ENCODE measurements at places on chromosomes 7 and 10.

DNA sequence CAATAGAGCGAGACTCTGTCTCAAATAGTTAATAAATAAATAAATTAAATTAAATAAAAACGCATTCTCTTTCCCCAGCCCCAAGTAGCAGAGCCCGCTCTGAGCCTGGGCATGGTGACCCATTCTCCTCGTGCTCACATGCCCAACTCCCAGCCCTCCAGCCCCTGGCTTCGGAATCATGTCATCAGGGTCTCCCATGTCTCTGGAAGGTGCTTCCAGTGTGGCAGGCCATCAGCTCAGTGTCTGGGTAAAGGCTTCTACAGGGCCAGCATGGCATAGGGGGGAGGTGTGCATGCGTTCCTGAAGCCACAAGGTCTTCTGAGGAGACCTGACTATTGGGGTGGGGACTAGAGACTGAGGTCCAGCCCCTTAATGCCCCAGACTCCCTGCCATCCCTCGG lies 72.8 kb downstream of the ALOX5 start:
- no peak for DNase-seq

GRCh38 chr7:7959979-7960670 lies 8.5 kb upstream of the GLCCI1 start:
- DNase-seq = no peak

GRCh38 chr10:2478656-2479055 lies 588.7 kb upstream of the PFKP start:
- no peak for DNase-seq

GRCh38 chr10:126732308-126732707 lies 61.8 kb upstream of the C10orf90 start:
- DNase-seq = no peak

DNA sequence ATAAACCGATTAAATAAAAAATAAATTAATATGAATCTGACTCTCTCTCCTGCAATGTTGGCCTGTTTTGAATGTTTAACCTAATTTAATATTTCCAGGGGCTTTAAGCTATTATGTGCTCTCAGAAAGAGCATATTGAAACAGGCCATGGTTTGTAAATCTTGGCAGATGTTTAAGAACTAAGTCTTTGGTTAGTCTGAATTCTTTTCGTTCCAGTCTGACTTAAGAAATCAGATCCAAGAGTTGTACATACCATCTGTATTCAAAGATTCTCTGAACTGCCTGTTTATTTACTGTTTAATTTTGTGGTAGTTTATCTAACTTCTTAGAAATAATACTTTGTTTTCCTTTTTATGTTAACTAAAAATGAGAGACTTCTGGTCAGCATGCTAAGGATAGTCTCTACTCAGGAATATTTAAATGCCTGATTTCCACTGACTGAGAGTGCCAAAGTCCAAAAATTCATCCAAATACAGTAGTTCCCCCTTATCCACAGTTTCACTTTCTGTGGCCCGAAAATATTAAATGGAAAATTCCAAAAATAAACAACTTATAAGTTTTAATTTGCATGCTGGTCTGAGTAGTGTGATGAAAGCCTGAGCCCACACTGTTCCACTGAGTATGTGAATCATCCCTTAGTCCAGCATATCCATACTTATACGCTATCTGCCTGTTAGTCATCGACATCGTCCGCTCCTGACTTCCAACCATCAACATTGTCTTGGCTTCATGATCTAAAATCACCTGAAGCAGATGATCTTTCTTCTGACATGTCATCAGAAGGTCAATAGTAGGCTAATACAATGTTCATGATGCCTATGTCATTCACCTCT lies 238.1 kb upstream of the CSTF2T start:
- DNase-seq = no peak

GRCh38 chr10:112115781-112116385 lies 67.7 kb downstream of the GPAM start:
- peak; percentile 39 for DNase-seq

DNA sequence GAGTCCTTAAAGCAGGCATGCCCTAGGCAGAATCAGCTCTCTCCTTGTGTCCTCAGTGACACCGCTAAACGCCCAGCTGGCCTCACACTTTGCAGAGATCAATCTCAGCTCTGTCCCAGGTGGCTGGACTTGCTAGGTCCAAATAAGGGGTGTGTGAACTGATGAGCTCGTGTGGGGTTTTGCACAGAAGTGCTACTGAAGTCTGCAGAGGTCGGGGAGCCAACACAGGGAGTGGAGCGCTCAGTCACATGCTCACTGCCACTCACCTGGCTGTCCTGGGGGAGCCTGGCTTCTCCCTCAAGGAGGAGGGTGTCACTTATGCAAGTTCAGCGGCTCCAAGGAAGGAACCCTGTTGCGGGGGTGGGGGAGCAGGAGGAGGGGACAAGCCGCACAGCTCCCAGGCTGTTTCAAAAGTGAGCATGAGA lies 2.0 kb downstream of the ELN start:
- no peak for DNase-seq

- DNase-seq = no peak
Measured at GRCh38 chr7:158749396-158749795, 44.8 kb upstream of the NCAPG2 start.

GRCh38 chr10:120929166-120929565 lies 78.0 kb downstream of the WDR11 start:
- no peak for DNase-seq

- DNase-seq = no peak
Measured at GRCh38 chr7:18590744-18591340, 95.3 kb downstream of the HDAC9 start.

- DNase-seq = peak; percentile 31
Measured at GRCh38 chr10:117137031-117137910, 799 bp downstream of the VAX1 start.

DNA sequence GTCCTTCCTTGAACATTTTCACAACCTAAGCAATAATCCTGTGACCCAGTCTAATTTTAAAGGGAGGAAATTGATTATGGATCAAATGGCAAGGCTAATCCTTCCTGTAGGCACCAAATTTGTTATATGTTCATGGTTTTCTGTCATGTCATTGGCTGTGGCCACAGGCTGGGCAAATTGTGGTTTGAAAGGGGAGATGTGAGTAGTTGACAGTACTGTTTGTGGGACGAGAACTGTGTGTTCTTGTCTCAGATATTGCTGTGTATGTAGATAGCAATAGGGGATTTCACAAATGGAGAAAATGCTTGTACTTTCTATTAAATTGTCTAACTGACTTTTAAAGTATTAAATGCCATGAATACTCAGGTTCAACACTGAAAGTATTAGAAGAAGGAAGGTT lies 8.1 kb upstream of the PRKG1 start:
- DNase-seq = no peak

- DNase-seq = no peak
Measured at GRCh38 chr7:44195889-44196288, 4.9 kb upstream of the YKT6 start.

- no peak for DNase-seq
Measured at GRCh38 chr7:155467846-155468784, 10.2 kb downstream of the EN2 start.

- no peak for DNase-seq
Measured at GRCh38 chr10:112213098-112213823, 29.7 kb upstream of the GPAM start.

GRCh38 chr10:13049774-13050420 lies 48.4 kb upstream of the CCDC3 start:
- no peak for DNase-seq

DNA sequence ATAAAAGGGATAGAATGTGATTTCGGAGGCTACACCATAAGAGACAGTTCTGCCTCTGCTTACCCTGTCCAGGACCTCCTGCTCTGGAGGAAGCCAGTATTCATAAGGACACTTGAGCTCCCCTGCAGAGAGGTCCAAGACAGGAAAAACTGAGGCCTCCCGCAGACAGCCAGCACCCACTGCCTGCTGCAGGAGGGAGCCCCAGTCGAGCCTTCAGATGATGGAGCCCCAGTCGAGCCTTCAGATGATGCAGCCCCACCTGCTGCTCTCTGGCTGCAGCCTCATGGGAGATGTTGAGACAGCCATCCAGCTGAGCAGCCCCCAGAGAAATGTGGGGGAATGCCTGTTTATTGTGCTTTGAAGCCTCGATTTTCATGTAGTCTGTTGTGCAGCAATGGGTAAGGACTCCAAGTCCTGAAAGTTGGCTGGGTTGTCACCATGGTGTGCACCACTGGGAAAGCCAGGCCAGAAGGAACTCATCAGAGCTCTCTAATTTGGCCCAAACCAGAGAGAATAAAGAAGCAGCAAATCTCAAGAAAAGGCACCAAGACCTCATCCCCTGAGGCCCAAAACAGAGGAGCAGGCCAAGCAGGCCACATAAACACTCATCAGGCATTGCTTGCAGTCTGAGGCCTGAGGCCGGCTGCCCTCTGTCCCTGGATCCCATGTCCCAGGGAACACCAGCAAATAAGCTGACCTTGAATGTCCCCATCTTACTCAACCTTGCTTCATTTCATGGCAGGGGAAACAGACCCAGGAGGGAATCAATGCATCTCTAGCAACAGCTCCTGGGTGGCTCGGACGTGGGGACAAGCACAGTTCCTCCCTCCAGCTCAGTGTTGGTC lies 30.9 kb downstream of the CALML5 start:
- no peak for DNase-seq

- no peak for DNase-seq
Measured at GRCh38 chr7:28378574-28379149, 33.7 kb upstream of the CREB5 start.

DNA sequence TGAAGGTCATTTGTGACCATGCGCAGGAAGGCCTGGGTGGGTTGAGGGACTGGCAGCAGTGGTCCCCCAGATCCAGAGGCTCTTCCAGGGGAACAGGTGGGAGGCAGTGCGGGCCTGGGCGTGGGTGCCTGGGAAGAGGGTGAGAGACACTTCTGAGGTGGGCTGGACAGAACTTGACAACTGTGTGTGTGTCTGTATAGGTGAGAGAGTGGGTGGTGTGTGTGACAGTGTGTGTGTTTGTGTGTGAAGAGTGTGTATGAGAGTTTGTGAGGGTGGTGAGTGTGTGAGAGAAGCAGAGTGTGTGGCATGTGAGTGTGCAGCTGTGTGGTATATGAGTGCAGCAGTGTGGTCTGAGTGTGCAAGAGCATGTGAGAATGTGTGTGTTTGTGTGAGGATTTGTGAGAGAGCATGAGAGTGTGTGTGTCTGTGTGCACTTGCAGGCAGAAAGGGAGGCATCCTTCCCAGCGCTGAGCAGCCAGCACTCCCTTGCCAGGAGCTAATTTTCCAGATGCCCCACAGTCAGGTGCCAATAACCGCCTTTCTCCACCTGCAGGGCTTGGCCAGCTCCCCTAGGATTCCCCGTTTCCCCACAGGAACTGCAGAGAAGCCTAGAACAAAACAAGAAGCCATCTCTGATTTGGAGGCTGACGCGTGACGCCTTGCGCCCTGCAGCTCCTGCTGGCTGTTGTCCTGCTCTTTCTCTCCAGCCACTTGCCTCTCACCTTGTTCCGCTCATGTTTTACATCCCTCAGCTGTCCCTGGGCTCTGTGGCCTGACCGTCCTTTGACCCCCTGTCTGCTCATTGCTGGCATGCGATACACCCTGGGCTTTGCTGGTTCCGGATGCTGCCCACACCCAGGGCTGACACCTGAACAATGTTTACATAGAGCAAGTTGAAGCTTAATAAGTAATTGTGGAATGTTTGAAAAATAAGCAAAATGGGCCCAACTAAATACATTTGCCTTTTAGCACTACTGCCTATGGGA lies 88.0 kb downstream of the TMEM178B start:
- no peak for DNase-seq

GRCh38 chr10:59181668-59182067 lies 5.2 kb downstream of the PHYHIPL start:
- DNase-seq = no peak

GRCh38 chr10:20870834-20871233 lies 26.3 kb downstream of the NEBL start:
- DNase-seq = no peak

GRCh38 chr7:25976630-25977029 lies 175.4 kb upstream of the NFE2L3 start:
- no peak for DNase-seq

DNA sequence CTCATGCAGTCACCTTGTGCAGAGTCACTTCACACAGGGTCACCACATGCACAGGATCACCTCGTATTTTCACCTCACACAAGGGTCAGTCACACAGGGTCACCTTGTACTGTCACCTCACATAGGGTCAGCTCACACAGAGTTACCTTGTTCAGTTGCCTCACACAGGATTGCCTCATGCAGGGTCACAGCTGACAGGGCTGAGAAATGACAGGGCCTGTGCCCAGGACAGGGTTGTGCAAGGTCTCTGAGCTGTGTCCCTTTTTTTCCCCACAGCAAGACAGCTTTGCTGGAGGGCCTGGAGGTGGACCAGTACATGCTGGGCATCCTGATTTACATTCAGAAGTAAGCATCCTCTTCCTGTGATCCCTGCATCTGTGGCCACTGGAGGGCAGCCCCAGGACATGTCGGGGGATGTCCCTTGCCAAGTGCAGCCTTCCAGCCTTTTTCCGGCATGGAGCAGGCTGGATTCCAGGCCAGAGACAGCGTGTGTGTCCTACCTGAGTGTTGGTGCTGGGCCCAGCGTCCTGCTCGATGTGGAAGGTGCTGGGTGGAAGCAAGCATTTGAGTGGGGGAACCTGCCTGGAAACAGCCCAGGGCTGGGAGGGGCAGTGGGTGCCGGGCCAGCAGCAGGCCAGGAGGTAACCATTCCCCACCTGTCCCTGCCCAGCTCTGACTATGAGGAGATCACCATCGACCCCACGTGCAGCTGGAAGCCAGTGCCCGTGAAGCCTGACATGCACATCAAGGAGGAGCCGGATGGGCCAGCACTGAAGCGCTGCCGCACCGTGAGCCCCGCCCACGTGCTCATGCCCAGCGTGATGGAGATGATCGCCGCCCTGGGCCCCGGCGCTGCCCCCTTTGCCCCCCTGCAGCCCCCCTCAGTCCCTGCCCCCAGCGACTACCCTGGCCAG lies 16.3 kb downstream of the ZMIZ2 start:
- no peak for DNase-seq

DNA sequence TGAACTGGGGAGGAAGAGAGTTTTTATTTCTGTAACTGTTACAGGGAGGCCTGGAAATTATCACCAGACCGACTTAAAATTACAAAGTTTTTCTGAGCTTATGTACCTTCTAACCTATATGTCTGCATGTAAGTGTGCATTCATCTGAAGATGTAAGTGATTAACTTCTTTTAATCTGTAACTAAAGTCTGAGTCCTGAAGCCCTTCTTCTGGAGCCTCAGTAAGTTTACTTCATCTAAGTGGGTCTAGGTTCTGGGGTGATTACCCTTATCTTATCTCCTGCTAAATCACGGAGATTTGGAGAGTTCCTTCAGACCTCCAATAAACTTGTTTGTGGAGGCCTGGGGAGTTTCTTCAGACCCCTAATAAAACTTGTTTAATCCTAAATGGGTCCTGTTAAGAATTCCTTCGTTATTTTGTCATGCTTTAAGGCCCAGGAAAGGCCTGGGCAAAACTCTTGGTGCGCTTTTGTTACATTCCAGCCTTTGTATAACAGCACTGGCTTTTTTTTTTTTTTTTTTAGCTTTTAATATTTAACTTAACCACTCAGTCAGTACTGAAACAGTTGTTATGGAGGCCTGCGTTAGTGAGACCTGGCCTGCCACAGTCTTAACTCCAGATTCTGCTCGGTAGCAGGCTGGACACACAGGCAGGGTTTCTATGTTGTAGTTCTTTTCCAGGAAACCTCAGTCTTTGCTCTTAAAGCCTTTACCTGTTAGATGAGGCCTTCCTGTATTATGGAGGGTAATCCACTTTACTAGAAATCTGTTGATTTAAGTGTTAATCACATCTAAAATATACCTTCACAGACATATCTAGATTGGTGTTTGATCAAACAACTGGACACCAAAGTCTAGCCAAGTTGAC lies 33.0 kb downstream of the TPST1 start:
- no peak for DNase-seq

GRCh38 chr7:143327903-143328302 lies 12.0 kb downstream of the CLCN1 start:
- no peak for DNase-seq

- no peak for DNase-seq
Measured at GRCh38 chr10:31652038-31652437, 276.6 kb downstream of the ARHGAP12 start.

- peak; percentile 37 for DNase-seq
Measured at GRCh38 chr10:23067939-23068775, 27.2 kb upstream of the MSRB2 start.
